Dorsolateral prefrontal cortex (tissue), 122 donors: ENCODE measurements at places on chromosomes 2 and 18.

GRCh38 chr2:169452080-169452479 lies 27.2 kb upstream of the BBS5 start:
- DNase-seq, result no peak

DNA sequence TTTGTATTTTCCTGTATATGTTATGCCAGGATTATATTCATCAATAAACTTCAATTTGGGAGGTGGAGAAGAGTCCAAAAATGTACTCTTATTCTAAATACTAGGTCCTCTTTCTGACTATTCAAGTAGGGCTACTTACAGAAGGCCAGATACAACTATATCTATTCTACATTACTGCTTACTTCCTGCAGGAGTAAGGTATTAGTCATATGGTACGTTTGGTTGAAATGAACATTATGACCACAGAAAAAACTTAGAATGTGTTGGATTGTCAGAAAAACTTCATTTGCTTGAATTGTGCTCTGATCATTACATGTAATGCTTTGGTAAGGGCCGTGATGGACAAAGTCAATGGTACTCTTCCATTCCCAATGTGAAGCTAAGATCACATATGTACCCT lies 35.0 kb downstream of the STAT4 start:
- DNase-seq, result no peak

DNA sequence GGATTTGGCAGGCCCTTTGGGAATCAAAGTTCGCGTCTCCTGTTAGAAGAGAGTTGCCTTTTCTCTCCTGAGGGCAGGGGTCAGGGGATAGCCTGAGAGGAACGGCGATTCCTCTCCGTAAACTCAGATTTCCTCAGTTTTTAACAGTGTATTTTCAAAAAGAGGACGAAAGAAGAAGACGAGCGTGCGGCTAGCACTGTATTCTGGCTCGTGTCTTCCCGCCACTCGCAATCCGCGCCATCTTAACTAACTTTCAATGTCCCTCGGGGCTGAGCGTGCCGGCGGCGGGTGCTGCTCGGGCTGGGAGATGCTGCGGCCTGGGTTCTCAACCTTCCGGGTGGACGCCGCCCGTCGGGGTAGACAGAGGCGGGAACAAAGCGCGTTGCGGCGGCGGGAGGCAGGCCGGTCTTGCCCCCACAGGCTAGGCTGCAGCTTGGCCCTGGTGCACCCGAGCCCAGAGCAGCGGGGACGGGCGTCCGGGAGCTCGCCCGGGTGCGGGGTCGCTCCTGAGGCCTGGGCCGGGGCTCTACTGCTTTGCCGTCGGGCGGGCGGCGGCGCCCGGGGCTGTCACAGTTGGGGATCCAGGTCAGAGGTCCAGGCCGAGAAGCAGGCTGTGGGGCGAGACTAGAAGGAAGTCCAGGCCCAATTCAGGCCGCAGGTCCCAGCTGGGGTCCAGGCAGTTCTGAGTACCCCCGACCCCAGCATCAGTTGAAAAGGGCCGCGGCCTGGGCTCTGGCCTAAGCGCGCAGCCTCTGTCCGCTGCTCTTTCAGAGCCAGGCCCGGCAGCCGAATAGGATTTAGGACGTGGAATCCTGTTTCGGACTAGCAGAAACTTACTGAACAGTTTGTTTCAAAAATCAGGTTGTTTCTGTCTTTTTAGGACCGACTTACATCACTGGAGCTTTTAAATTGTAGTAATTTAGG lies 11.8 kb downstream of the TBR1 start:
- DNase-seq, result no peak

DNA sequence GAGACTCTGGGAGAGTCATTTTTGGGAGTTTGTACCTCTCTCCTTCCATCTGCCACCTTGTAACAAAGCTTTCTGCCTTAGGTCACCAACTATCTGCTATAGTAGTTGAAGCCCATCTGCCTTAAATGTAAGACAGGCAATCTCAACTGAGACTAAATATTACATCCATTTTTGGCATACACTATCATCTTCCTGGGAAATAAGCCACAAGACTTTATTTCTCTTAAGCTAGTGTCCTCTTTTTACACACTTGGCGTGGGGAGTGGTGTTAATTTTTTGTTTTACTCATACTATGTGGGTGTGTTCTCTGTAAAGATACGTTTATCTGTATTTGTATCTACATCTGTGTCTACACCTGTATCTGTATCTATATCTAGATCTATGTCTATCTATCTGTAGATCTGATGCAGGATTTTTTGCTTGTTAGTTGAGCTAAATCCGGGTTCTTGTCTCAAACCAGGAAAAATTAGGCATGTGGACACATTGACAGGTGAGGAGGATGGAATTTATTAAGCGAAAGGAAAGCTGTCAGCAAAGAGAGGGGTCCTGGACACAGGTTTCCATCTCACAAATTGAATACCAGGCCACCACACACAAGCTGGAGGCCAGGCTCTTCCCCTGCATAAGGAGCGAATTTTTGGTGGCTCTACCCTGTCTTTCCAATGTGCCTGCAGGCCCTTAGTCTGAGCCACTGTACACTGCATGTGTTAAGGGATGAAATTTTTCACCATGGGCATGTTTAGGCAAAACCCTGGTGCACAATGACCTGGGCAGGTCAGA lies 64.8 kb upstream of the RND3 start:
- no peak for DNase-seq

GRCh38 chr2:9767656-9768281 lies 75.5 kb upstream of the TAF1B start:
- DNase-seq, result no peak

DNA sequence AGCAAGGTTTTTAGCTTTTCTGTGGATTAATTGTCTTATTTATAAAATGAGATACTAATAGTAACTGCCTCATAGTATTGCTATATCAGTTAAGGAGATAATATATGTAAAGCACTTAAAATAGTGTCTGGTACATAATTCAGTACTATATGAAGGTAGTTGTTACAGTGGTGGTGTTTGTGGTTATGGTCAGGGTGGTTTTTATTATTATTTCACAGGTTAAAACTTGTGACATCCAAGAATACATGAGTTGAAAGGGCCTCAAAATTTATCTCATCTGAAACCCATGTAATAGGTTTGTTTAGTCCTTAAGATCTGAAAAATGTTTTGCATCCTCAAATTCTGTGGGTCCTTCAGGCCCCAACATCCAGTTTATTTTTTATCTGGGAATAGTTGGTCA lies 369.5 kb upstream of the LRATD1 start:
- no peak for DNase-seq

GRCh38 chr2:60679036-60679780 lies 76.9 kb upstream of the PAPOLG start:
- DNase-seq, result no peak

DNA sequence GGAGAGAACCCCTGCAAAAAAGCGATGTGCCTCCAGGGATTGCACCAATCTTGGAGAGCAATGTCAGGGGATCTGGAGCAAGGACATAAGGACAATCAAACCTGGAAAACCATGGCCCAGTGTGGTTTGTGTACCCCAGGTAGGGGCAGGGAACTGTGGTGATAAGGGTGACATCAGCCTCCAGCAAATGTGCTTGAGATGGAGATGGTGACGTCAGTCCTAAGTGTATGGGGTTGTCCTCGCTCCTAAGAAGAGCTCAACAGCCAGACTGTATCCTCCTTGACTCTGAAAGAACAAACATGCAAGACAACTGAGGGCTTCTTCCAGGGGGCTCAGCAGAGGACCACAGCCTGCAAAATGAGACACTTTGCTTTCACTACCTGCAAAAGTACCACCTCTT lies 71.4 kb downstream of the FTCDNL1 start:
- no peak for DNase-seq

- DNase-seq, result no peak
These were observed 921 bp downstream of the PLB1 start for GRCh38 chr2:28496781-28497180.

DNA sequence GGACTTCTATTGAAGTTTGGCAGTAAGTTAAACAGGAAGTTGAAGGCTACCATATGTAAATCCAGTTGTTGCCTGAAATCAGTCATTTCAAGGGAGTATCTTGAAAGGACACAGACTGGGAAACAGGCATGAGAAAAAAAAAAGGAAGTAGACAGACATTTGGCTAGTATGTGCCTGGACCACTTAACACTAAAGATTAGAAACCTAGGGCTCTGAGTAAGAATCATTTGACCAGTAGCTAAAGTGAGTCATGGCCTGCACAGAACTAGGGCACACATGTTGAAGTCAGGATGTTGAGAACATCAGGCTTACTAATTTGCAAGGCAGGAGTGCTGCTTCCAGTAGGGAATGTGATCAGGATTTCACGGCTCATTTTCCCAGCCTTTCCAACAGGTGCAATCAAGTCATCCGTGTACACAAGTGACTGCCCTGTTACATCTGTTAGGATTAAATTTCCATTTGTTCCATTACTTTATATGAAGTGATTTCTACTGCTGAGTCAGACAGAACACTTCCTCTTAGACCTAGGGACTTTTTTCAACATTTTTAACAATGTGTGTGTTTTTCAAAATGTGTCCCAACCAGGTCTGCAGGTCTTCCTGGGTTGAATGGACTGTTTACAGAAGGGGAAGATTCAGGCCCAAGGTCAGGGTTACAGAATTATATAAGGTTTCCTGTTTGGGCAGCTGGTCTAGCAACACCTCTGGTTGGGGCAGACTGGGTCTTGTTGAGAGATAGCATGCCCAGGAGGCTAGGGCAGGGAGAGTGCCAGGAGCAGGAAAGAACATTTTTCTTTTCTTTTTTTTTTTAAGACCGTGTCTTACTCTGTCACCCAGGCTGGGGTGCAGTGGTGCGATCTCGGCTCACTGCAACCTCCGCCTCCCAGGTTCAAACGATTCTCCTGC lies 145.6 kb downstream of the TGIF1 start:
- no peak for DNase-seq

DNA sequence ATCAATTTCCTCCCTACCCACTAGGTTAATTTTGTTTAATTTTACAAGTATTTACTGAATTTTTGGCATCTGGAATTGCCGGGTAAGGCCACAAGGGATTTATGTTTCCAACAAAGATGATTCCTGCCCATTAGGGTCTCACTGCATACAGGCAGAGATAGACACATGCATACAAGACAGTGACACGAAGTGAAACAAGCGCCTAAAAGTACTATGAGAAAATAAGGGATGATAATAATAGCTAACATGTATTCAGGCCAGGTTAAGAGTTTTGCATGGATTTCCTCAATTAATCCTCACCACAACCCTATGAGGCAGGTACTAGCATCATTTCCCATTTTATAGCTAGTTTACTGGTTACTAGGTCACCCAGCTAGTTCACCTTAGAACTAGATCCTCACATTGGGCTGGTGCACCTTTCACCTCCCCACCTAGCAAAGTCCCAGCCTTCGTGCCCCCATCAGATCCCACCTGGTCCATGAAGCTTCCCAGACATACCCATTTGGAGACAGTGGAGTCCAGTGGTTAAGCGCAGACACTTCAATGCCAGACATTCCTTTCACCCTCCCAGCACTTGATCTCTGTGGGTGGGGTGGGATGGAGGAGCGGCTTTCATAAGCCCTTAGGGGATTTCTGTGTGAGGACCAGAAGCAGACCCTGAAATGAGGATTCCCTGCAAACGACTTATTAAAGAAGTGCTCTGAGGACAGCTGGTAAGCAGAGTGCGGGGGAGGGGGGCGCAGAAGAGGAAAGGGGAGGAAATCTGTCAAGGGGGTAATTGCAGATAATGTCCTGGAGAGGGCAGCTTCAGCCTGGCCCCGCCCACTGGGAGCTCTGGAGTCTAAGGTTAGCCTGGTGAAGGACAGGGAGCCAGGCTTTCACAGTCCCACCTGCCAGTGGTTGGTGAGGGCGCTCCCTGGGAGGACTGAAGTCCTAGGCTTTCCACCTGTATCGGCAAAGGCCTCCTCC lies 5.8 kb upstream of the DGUOK start:
- no peak for DNase-seq

DNA sequence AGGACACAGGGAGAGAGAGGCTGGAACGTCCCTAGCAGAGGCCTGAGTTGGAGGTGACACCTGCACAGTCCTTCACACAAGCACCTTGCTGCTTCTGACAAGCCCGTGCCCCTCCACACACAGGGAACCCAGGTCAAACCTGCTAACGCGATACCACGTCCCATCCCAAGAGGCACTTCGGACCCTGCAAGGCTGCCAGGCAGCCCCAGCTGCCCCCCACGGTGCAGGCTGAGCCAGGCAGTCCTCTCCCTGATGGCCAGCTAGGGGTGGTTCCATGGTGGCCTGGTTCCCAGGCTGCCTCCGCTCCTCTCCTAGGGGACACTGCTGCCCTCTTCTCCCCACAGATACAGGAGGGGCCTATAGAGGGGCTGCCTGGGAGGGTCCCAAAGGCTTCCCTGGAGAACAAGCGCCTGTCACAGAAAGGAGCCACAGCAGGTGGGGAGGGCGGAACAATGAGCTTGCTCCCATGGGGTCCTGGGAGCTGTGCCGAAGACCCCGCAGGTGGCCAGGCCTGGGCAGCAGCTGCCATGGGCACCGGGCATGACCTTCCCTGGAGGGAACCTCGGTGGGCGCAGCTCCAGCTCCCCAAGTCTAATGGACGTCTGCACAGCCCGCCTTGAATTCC lies 434.2 kb upstream of the MYT1L start:
- DNase-seq, result no peak
